Right hindlimb (tissue), 1 donor: ENCODE measurements at places on chromosomes 7 and 10.
A peak's percentile ranks its signal among the peaks of the same experiment; 100 is the strongest.

GRCh38 chr7:17624379-17624778 lies 315.9 kb downstream of the SNX13 start:
- DNase-seq: no peak

- DNase-seq: no peak
Observed at GRCh38 chr7:92784935-92785334, 51.4 kb downstream of the CDK6 start.

- DNase-seq: no peak
Observed at GRCh38 chr7:39672176-39672575, 48.8 kb downstream of the RALA start.

GRCh38 chr10:80452640-80453039 lies 1.5 kb upstream of the TSPAN14 start:
- no peak for DNase-seq

DNA sequence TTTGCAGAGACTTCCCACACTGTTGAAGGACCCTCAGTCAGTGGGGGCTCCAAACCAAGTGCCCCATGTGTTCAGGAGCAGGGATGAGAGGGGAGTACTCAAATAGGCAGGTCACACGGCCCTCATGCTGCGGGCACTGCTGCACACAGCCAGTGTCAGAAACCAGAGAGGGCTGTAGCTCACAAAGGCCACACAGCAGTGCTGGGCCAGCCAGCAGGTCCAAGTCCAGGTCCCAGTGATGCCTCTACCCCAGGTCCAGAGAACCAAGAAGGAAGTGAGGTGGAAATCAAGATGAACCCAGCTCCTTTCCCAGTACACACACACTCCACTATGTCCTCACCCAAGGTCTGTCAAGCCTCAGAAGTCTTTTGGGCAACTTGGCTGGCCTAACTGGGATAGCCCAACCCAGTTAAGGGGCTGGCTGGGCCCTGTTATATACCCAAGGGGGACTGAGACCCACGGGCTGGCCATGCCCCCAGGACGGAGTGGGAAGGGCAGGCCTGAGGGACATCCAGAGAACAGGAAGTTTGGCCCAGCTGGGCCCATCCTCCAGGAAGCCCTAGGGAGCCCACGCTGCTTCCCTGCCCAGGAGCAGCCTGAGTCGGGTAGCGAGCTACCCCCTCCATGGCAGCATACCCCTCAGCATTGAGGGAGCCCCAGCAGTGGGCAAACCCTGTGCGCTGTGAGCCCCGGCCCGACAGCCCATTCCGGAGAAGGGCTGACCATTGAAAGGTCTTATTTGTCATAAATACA lies 24.3 kb downstream of the GRID1 start:
- no peak for DNase-seq

DNA sequence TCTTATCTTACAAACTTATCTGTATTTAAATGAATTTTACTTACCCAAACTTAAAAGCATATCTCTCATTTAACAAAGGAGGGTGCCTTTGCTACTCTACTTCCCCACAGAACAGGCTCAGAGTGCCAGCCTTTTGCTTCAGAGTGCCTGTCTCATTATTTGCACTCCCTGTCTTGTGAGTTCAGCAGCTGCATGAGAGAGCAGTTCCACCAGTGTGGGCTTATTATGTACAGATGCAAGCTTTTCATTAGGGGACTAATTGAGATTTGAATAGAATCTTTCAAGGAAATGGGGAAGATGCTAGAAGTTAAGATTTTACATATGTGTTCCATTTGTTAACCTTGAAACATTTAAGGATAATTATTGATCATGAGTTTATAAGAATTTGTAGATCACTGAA lies 310.2 kb upstream of the LRRN3 start:
- no peak for DNase-seq

- DNase-seq: no peak
Observed at GRCh38 chr7:154684666-154685563, 318.0 kb downstream of the PAXIP1 start.

GRCh38 chr7:44793919-44794318 lies 2.6 kb upstream of the PPIA start:
- DNase-seq: no peak

- DNase-seq: no peak
Observed at GRCh38 chr10:3424111-3424851, 251.7 kb upstream of the PITRM1 start.

- no peak for DNase-seq
Observed at GRCh38 chr10:88249450-88249849, 333.7 kb downstream of the RNLS start.

GRCh38 chr7:108455998-108456677 lies at the start of gene NRCAM:
TSS of gene NRCAM (minus strand) at chr7:108456436. CDS start at chr7:108240064, 216,372 bp downstream.
- DNase-seq: peak; percentile 75

- DNase-seq: peak; percentile 59
Observed at GRCh38 chr10:103833731-103834365, 21.5 kb downstream of the SH3PXD2A start.

- no peak for DNase-seq
Observed at GRCh38 chr7:55423891-55424290, 58.8 kb downstream of the LANCL2 start.

DNA sequence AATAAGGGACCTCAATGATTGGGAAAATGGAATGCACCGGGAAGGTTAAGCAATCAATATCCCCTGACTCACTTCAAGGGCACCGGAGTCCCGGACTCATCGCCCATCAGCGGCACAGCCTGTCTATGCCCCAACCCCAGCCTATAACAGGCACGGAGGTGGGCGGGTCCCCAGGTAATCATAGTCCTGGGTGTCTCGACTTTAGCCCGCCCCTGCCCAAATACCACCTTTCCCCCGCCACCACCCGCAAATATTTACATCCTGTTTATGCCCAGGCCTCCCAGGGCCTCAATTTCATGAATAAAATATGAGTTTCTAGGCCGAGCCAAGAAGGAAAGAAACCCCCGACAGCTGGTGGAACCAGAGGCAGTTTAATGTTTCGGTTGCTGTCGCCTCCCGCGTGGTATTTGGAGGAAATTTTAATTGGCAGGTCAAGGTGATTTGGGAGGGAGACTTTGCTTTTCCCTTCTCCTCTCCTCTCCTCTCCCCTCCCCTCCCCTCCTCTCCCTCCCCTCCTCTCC lies 15.6 kb upstream of the RFC2 start:
- peak; percentile 85 for DNase-seq

- DNase-seq: no peak
Observed at GRCh38 chr10:110833941-110834628, 37.6 kb upstream of the PDCD4 start.

- no peak for DNase-seq
Observed at GRCh38 chr10:24912215-24912614, 40.2 kb downstream of the PRTFDC1 start.

- no peak for DNase-seq
Observed at GRCh38 chr7:95865716-95866371, 93.5 kb downstream of the DYNC1I1 start.

DNA sequence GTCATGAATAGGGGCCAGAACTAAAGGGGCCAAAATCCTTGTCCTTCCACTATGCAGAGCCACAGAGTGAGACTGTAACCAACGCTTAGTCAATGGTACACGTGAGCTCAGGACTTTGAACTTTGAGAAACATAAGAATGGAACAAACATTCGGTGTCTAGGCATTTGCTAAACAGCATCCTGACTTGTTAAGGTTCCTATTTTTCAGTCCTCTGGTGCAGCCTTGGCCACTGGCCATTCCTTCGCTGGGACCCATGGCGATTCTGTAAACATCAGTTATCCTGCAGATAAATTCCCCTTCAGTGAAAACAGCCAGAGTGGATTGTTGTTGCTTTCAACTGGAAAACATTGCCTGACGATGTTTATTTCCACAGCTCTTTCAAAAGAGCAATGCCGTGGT lies 266.8 kb downstream of the SORCS1 start:
- DNase-seq: no peak

- DNase-seq: peak; percentile 51
Observed at GRCh38 chr7:120989257-120990220, 1.0 kb downstream of the CPED1 start.

DNA sequence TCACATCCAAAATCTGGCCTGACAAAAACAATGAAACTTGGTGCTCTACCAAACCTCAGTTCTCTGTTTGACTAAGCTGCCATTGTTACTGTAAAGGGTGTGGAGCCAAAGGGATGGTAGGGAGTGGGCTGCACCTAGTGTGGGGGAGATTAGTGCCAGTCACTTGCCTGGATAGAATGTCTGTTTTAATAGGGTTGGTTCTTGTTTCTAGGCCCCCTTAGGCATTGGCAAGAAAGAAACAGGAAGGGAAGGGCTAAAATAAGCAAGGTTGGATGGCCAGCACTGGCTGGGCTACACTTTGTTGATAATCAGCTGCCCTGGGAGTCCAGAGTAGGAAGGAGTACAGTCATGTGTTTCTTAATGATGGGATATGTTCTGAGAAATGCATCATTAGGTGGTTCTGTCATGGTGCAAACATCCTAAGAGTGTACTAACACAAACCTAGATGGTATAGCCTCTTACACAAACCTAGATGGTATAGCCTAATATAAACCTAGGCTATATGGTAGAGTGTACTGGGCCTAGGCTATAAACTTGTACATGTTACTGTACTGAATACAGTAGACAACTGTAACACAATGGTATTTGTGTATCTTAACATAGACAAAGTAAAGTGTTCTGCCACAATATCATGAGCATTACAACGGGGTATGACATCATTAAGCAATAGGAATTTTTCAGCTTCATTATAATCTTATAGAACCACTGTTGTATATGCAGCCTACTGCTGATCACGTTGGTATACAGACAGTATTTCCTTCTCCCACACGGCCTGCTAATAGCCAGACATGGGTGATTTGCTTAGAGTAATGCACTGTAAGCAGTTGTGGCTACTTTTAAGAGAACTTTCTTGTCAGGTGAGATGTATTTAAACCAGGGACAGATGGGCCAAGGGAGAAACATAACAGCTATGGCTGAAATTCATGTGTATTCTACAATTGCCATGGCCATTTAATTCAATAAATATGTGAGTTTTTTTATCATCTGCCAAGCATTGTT lies 15.4 kb downstream of the BBIP1 start:
- DNase-seq: no peak

GRCh38 chr7:101671371-101672356 lies 42.6 kb upstream of the MYL10 start:
- DNase-seq: peak; percentile 63

DNA sequence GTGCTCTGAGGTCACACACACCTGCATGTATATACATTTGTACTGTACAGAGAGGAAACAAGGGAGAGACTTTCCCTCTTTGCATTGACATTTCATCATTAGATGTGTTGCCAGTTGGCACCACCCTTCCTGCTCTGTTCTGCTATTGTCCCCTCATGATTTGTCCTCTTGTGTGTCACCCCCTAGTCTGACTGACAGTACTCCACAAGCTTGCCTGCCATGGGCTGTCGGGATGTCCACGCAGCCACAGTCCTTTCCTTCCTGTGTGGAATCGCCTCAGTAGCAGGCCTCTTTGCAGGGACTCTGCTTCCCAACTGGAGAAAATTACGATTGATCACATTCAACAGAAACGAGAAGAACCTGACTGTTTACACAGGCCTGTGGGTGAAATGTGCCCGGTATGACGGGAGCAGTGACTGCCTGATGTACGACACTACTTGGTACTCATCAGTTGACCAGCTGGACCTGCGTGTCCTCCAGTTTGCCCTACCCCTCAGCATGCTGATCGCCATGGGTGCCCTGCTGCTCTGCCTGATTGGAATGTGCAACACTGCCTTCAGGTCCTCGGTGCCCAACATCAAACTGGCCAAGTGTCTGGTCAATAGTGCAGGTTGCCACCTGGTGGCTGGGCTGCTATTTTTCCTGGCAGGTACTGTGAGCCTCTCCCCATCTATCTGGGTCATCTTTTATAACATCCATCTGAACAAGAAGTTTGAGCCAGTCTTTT lies 9.4 kb downstream of the CLDN12 start:
- no peak for DNase-seq

DNA sequence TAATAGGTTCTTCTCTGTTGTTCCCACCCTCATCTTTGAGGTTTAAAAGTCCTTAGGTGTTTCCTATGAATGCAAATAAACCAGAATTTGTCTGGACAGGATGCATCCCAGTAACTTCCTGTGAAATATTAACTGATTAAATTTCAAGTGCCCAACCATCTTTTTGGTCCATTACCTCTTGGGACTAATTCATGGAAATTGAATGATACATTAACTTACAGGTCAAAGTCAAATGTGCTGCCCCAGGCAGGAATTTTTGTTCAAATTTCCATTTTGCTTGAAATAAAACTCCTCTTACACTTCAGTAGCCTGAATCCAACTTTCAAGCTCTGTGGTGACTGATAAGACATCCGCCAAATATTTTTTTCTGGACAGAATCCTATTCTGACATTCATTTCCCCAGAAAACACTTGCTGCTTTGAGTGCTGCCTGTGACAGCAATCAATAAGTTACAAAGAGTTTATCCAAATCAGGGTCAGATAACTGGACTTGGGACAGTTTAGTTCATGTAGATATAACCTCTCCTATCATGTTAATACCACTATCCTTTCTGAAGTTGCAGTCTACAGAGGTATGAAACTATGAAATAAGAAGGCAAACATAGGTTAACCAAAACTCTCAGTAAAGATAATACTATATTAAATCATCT lies 383.5 kb downstream of the POM121L12 start:
- DNase-seq: no peak

GRCh38 chr7:84207025-84207424 lies 12.4 kb upstream of the SEMA3A start:
- DNase-seq: no peak

DNA sequence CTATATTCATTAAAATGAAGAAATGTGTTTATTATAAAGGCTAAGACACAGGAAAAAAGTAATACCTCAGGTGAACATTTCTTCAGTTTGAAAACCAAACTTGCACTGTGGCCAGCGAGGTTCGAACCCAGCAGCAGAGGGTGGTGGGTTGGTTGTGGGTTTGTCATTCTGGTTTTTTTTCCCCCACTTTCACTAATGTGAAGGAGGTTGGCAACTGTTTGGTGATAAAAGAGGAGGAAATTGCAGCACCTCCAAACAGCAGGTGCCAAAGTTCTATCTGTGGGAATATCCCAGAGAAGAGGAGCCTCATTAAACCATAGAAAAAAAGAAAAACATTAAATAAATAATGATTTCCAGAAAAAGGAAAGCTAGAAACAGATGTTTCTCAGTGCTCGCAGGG lies 36.6 kb upstream of the YAE1 start:
- DNase-seq: no peak

DNA sequence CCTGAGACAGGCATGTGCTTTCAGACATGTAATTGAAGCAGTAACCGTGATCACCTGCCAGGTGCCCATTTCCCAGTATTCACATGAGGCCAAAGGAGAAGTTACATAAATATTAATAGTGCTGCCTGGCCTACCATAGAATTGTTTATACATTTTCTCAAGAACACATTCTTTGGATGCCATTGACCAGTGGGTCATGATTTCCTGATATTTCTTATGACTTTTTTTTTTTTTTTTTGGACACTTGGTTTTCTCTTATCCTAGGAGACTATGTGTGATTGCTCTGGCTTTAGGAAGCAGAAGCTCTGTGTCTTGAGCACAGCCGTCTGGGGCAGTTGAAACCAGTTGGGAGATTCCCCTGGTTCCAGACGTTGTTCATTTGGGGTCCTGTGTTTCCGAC lies 143.9 kb upstream of the NPS start:
- DNase-seq: no peak
